SW480 (cell line): ENCODE measurements at places on chromosomes 7 and 10.

DNA sequence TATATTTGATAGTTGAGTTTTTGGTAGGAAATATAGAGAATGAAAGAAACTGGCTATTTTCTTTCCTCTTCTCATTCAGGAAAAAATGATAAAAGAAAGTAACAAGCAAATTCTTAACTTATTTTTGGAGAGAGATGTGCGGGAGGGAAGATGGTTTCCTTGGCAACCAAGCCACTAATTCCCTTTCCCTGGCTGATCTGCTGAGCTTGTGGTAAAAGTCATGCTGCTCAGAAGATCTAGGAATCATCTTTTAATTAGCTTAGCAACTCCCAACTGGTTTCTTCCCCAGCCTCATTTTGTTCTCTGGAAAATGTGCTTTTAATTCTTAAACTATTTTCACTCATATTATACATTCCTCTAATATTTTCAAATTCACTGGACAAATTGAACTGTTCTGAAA lies 11.8 kb downstream of the UROS start:
- DNase-seq, result no peak

- DNase-seq, result no peak
Measured at GRCh38 chr7:129896568-129897382, 56.0 kb downstream of the UBE2H start.

DNA sequence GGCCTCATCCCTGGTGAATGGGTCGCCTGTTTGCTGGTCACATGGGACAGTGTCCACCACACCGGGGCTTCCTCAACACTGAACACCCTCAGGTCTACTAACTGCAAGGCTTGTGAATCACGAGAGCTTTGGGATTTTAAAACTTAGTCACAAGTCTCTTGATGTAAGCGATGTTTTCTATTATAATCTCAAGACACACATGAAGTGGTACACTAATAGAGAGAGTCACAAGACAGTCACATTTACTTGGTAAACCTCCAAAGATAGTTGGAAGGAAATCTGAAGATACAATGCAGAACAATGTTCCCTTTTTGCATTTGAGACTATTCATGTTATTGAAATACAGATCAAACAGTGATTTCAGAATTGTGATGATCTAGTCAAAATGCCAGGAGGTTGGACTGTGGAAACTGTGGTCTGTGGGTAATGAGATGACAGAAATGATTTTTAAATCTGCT lies 233.1 kb upstream of the KLF6 start:
- no peak for DNase-seq

GRCh38 chr7:24372961-24373955 lies 89.3 kb downstream of the NPY start:
- no peak for DNase-seq

DNA sequence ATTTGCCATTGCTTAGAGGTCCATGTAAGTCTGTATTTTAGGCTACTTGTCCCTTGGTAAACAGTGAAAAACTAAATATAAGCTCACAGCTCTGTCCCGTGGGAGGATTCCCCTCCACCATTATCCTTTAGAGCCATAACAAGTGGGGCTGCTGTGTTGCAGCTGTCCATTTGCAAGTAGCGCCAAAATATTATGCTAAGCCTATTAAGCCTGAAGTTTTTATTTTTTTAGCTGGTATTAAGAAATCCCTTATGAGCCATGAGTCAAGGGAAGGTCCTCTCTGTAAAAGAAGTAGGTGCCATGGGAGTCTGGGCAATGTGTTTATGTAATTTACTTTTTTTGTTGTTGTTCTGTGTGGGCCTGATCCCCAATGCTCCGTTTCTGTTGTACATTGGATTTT lies 183.9 kb downstream of the THSD7A start:
- no peak for DNase-seq

DNA sequence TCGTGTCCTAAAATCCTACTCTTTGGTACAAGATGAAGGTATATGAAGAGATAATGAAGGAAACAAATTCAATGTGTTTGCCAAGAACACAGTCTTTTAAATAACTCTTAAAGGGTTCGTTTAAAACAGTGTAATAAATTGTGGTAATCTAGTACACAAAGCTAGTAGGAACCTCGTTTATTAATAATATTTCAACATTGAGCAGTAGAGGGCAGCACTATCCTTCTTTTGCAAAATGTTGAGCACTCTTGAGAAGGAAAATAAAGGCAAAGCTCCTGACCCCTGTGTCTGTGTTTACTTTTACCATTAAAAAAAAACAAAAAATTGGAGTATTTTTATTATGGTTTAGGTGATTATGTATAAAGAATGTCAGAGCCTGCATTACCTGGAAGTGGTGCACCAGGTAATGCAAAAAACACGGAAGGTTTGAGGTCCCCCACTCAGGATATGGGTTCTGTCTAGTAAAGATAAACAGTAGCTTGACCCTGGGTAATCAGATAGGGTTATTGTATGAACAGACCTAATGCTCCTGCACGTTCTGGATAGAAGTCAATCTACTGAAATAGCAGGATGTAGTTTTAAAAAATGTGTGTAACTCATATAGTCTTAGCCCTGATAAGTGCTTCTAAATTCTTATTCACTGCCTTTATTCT lies 5.7 kb upstream of the GOT1 start:
- peak; percentile 57 for DNase-seq

- no peak for DNase-seq
Measured at GRCh38 chr10:21464134-21464533, 61.3 kb downstream of the SKIDA1 start.

GRCh38 chr7:129436335-129436923 lies 2.2 kb downstream of the STRIP2 start:
- DNase-seq, result no peak

GRCh38 chr7:88291398-88292173 lies 15.1 kb downstream of the STEAP4 start:
- no peak for DNase-seq

- no peak for DNase-seq
Measured at GRCh38 chr10:97936126-97936525, 86.5 kb downstream of the GOLGA7B start.

DNA sequence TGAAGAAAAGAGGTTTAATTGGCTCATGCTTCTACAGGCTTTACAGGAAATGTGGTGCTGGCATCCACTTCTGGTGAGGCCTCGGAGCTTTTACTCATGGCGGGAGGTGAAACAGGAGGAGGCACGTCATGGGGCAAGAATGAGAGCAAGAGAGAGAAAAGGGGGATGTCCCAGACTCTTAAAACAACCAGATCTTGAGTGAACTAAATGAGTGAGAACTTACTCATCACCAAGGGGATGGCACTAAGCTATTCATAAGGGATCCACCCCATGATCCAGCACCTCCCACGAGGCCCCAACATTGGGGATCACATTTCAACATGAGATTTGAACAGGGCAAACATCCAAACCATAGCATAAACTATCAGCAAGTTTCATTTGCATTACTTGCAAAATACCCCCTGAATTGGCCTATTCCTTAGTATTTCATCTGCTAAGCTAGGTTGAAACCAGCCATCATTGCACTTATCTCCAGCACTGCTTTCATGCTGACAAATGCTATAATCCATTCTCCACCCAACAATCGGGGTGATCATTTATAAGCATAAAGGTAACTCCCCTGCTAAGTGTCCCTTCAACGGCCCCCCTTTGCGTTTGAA lies 179.0 kb downstream of the NOC3L start:
- no peak for DNase-seq

GRCh38 chr7:71221549-71221948 lies 89.6 kb downstream of the GALNT17 start:
- no peak for DNase-seq

- DNase-seq, result peak; percentile 43
Measured at GRCh38 chr10:113961182-113962031, 82.3 kb upstream of the ADRB1 start.

- DNase-seq, result peak; percentile 21
Measured at GRCh38 chr7:127504715-127505114, 80.7 kb downstream of the GCC1 start.

- DNase-seq, result no peak
Measured at GRCh38 chr10:20855398-20856038, 41.6 kb downstream of the NEBL start.

- DNase-seq, result no peak
Measured at GRCh38 chr7:21566094-21566493, 23.3 kb downstream of the DNAH11 start.
